ENCODE measurements at places on chromosomes 11 and 22.
A peak's percentile ranks its signal among the peaks of the same experiment; 100 is the strongest.

DNA sequence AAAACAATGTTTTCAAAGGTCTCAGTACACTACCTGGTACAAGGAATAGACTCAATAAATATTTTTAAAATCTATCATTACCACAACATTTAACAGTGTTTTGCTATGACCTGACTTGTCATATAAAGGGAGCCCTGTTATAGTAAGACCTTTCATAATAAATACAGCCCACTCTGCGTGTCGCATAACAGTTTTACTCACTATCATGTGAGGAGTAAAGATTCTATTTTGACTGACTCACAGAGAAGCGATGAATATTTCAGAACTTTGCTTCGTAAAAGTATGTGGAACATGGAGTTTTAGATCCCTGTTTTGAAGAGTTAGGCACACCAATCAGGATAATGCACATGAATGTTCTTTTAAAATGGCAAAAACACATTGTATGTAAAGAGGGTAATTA is 531.2 kb downstream of the KCNA4 start:
- peak; percentile 34 for DNase-seq

DNA sequence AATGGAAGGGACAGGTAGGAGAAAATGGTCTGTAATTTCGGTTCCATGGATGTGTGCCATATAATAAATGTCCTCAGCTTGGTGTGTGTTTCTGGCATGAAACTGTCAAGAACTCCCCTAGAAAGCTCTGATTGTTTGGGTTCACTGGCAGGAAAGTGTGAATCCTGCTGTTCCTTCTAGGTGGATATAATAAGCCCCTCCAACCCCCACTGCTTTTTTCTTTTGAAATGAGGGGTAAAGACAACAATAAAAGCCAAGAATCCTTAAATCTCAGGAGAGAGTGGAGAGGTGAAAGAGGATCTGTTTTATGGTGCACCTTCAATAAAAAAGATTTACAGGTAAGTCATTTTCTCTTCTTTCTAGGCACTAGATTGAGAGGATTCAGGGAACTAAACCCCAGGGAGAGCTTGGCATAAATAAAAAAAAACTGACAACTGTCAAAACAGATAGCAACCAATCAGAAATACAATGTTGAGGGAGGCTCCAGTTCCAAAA is 74.9 kb downstream of the CACNG2 start:
- DNase-seq: no peak

DNA sequence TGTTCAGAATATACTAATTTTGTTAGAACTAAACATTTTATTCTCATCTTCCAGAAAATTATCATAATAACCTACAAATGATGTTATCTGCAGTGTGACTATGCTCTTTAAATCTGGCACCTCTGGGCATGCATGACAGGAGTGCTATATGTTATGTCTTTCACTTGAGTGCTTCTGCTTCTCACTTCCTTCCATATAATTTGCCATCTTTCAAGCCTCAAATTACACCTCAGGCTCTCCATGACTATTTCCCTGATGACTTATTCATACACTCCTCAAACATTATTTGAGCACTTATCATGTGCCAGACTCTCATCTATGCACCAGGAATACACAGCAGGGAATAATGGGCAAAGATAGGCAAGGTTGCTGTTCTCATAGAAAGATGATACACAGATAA is 219.3 kb upstream of the POU2AF2 start:
- no peak for DNase-seq

- no peak for DNase-seq
Observed at GRCh38 chr11:8723711-8724110, 41.1 kb downstream of the RPL27A start.

DNA sequence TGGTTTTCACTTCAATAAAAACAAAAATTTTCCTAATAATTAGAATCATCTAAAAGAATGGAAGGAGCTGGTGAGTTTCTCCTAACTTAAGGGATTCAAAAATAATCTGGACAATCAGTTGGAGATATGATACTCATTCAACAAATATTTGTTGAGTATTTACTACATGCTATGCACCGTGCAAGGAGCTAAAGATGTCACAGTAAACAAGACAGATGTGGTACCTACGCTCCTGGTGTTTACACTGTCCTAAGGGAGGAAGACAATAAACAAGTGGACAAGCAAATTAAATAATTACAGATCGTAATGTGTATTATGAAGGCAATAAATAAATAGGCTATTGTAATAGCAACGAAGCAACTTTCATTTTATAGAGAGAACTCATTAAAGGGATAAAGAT is 9.9 kb upstream of the SPON1 start:
- no peak for DNase-seq

DNA sequence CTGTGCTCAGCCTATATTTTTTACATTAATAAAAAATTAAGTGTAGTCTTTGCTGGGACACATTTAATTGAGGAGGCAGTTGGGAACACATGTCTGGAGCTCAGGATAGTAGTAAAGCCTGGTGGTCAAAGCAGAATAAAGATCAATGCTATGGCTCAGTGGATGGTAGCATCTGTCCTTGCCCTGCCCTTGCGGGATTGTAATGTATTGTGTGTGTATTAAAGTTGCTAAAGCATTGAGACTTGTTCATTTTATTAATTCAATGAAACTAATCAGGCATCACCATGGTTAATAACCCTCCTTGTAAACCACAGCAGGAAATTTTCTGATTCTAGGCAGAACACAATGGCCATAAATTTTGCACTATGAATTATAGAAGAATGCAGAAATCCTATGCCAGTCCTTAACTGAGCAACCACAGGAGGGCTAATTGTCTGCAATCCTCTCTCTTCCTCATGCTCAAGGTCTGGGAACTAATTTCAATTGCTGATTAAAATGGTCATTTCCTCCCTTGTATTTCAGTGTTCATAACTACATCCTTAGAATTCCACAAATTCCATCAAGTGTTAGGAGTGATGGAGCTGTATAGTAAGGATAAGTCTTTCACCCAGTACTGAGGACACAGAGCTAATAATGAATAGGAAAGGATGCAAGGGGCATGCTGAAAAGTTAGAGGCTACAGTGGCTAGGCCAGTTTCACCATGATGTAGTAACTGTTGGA is 403.2 kb upstream of the DDI1 start:
- DNase-seq: peak; percentile 96

DNA sequence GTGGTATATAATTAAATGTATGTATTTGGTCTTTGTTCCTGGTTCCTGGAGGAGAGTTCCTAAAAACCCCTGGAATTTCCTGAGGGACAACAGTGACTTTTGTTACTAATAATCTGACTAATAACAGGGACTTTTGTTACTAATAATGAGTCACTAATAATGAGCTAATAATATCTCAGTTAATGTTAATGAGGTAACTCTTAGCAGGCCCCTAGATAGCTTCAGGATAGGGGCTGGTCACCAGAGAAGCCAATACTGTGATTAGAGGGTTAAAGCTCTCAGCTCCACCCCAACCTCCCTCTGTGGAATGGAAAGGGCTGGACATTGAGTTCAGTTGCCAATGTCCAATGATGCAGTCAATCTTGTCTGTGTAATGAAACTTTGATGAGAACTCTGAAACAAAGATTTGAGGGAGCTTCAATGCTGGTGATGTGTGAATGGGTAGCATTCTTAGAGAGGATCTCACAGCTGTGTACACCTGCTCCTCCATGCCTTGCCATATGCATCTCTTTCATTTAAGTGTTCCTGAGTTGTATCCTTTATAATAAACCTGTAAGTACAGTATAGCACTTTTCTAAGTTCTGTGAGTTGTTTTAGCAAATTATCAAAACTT is 1431.4 kb upstream of the TENM4 start:
- DNase-seq: no peak

DNA sequence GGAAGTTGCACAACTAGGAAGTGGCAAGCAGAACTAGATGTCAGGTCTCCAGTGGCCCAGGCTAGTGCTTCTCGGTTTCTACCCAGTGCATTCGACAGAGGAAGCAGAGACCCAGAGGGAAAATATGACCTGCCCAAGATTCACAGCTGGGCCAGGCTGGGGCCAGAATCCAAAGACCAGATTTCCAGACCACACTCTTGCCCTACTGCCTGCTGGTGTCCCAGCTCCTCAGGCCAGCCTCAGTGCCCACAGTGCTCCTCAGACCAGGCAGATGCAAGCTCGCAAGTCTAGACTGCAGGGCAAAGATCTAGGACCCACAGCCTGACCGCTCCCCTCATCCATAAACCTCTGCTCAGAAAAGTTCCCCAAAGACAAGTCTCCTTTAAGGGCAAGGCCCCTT is 262.6 kb downstream of the BUD13 start:
- no peak for DNase-seq

GRCh38 chr11:61536676-61537270 is 28.2 kb downstream of the LRRC10B start:
- DNase-seq: no peak

- DNase-seq: no peak
Observed at GRCh38 chr22:42889304-42889703, 32.2 kb upstream of the ARFGAP3 start.

- DNase-seq: peak; percentile 89
Observed at GRCh38 chr22:41480397-41480735, 11.4 kb downstream of the ACO2 start.

DNA sequence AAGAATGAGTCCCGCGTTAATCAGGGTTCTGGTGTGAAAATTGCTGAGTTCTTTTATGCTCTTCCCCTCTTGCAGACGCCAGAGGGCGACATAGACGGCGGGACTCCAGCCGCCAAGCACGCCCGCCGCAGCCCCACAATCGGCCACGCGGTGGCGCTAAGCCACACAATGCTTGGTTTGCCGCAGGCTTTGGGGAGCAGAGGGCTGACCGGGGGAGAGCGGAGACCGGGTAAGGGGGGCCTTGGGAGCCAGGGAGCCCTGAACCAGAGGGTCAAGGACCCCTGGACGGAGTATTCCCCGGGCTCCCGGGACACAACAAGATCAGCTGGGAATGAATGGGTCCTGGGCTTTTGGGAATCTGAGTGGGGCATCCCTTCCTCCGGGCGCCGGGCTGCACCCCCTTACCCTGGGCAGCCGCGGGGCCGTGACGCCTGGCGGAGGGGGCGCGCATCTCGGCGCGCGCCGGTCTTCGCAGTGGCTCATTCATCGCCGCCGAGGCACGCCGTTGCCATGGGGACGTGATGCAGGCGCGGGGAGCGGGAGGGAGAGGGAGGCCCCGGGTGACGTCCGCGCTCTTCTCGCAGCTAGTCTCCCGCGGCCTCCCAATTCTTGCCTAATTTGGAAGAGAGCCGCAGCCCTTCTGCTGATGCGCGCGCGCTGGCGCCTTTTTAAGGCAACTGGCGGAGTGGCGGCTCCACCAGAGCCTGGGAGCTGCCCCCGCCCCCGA is 12.2 kb upstream of the NPAS4 start:
- DNase-seq: peak; percentile 83

GRCh38 chr11:27209562-27210005 is 153.4 kb downstream of the CCDC34 start:
- peak; percentile 96 for DNase-seq

DNA sequence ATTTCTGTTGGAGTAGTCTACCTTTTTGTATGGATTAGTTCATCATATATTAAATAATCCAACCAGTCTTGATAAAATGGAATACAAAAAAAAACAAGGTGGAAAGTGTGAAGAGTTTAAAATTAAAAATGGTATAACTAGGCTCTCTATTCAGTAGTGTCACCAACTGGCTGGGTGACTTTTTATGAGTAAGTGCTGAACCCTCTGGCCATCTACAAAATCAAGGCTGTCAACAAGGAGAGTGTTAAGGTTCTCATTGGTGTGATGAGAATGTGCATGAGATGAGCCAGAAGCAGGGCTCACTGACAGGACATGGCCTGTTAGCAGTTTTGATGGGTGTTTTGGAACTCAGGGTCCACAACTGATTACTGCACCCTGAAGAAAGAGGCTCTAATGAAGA is 343.2 kb downstream of the AASDHPPT start:
- DNase-seq: no peak

DNA sequence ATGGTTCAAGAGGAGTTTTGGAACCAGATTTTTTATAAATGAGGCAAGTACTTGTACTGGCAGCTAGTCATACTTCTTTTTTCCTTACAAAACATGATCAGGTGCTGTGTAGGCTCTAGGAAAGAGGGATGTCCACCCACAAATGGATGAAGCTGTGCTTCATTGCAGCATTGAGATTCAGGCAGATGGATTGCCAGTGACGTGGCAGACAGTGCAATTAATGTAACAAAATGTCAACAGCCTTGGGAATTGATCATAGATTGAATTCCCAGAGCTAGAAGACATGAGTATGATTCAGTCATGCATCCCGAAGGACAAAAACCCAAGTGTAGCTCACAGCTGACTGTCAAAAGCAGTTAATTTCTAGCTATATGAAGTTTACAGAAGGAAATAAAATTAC is 99.2 kb upstream of the RASSF10 start:
- no peak for DNase-seq

GRCh38 chr11:122633219-122633829 is 22.2 kb upstream of the UBASH3B start:
- DNase-seq: peak; percentile 66

GRCh38 chr11:120134931-120135228 is 3.0 kb downstream of the TRIM29 start:
- no peak for DNase-seq

- no peak for DNase-seq
Observed at GRCh38 chr11:35682230-35683173, 19.9 kb downstream of the TRIM44 start.

DNA sequence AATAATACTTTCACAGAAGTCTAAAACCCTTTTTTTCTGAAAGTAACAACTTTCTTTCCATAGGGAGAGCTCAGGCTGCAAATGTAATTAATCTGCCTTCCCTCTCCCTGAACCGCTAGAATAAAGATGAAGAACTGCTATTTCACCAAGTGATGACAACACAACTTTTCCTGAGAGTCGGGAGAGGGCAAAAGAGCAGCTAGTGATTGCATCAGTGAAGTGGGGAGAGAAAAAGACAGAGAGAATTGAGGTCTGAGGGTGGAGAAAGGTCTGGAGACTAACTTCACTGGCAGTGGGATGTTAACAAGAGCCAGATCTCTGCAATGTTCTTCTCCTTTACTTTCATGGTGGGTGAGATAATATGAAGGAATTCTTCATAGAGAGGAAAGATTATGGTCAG is 10.9 kb upstream of the MPEG1 start:
- DNase-seq: peak; percentile 81

GRCh38 chr11:22133776-22134175 is 59.1 kb upstream of the ANO5 start:
- no peak for DNase-seq

- no peak for DNase-seq
Observed at GRCh38 chr11:120703358-120704152, 192.0 kb downstream of the GRIK4 start.

DNA sequence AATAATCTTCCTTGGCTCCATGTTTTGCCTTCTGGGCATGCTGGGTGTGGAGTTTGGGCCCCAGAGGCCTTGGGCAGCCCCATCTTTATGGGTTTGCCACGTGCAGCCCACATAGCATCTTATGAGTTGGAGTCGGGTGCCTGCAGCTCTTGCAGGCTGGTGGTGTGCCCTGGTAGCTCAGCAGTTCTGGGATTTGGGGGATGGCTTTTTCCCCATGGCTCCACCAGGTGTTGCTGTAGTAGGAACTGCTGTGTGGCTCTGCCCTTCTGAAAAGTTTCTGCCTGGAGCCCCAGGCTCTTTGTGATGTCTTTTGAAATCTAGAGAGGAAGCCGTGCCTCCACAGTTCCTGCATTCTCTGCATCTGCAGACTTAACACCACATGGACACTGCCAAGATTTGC is 16.8 kb downstream of the EED start:
- no peak for DNase-seq

- no peak for DNase-seq
Observed at GRCh38 chr11:102488208-102488607, 35.6 kb upstream of the TMEM123 start.

GRCh38 chr11:90722552-90723190 is 499.8 kb upstream of the CHORDC1 start:
- peak; percentile 47 for DNase-seq

All from amniotic epithelial cell (primary cell).